Sigmoid colon (tissue), 7 donors: ENCODE measurements at places on chromosomes 2 and 18. TPM values are rescaled to one million over a fixed set of nuclear protein-coding genes. Genes with fewer than 3 reads are reported as not detected.

DNA sequence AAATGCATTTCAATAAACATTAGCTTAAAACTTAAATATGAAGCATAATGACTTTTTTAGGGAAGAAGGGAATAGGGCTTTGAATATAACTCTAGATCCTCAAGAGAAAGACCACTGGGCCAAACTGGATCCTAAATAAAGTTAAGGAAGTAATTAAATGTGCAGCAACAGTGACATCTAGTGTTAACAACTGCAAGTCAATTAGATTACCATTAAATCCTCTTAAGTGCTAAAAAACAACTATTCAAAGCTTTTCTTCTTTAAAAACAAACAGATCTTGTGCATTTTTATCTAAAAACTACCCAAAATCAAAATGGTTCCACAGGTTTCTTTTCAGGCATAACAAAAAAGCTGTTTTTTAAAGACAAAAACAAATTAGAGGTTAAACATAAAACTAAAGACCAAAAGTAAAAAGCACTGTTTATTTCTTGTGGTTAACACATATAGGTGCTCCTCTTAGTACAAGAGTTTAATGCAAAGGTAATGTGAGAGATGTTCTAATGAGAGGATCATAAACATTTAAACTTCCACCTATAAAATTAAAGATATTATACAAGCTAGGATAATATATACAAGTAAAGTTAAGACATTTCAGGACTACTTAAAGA, 111.4 kb downstream of the THADA start:
- DNase-seq: no peak

- no peak for DNase-seq
Measured at GRCh38 chr18:58497845-58498244, 131.0 kb downstream of the ALPK2 start.

DNA sequence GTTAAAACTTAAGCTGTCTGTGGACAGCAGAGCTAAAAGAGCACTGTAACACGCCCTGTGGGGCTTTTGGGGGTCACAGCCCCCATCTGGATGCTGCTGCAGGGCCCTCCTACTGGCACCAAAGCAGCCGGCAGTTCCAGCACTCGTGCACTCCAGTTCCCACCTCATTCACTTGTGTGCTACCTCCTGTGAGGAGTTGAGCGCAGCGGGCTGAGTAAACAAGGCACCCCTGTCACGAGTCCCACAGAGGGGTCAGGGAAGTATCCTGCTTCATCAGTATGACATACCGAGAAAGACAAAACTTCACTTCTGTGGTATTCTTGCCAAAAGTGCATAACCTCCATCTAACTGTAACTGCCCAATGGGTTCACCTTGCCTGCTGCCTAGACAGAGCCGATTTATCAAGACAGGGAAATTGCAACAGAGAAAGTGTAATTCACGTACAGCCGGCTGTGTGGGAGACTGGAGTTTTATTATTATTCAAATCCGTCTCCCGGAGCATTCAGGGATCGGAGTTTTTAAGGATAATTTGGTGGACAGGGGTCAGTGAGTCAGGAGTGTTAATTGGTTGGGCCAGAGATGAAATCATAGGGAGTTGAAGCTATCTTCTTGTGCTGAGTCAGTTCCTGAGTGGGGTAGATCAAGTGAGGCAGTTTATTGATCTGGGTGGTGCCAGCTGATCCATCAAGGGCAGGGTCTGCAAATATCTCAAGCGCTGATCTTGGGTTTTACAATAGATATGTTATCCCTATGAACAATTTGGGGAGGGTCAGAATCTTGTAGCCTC, 41.6 kb downstream of the TMEM17 start:
- no peak for DNase-seq

- DNase-seq: no peak
Measured at GRCh38 chr18:48992791-48993555, 42.2 kb upstream of the SMAD7 start.

DNA sequence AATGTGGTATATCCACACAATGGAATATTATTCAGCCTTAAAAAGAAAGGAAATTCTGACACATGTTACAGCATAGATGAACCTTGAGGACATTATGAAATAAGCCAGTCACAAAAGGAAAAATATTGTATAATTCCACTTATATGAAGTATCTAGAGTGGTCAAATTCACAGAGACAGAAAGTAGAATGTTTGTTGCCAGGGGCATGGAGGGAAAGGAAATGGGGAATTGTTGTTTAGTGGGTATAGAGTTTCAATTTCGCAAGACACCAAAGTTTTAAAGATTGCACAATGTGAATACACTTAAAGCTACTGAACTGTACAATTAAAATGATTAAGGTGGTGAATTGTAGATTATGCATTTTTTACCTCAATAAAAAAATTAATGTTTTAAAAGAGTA, 92.9 kb downstream of the TXNL1 start:
- no peak for DNase-seq

DNA sequence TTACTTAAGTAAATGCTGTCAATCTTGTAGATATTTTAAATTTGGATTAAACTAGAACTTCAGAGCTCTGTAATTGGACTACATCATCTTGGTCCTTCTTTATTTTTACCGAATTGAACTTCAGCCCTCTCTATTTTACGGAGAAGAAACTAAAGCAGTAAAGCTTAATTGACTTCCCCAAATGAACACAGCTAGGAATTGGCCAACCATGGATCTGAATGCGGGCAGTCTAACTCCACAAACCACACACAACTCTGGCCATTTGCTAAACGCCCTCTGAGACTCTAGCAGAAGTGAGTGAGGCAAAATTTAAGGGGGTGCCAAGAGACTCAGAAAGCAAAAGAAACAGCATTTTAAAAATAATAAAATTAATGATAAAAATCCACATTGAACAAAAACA, 86.3 kb upstream of the KCTD1 start:
- no peak for DNase-seq

The GRHL1 gene
- polyA plus RNA-seq: 0.55 TPM
